Liver (tissue), 10 donors: ENCODE measurements at places on chromosomes 4 and X. TPM values are rescaled to one million over a fixed set of nuclear protein-coding genes. Genes with fewer than 3 reads are reported as not detected.

Gene PLP2
- 24.5 TPM for polyA plus RNA-seq

Gene USP27X
- 0.26 TPM for polyA plus RNA-seq

Gene FGG
- 18,576 TPM for polyA plus RNA-seq

Gene TCEAL3
- polyA plus RNA-seq, result 4.4 TPM

Gene IQCM
- not detected for polyA plus RNA-seq

Gene LPAR4
- not detected for polyA plus RNA-seq

Gene PPEF2
- polyA plus RNA-seq, result not detected

Gene TMPRSS11D
- polyA plus RNA-seq, result 0.03 TPM

Gene PPP3CA
- 14.0 TPM for polyA plus RNA-seq

Gene PLP1
- polyA plus RNA-seq, result 0.81 TPM

Gene HTRA3
- polyA plus RNA-seq, result 0.36 TPM

Gene TCEAL1
- polyA plus RNA-seq, result 15.8 TPM

Gene TRIM60
- polyA plus RNA-seq, result not detected

Gene FBXO8
- 15.0 TPM for polyA plus RNA-seq

Gene FOXR2
- polyA plus RNA-seq, result not detected

Gene ETDB
- not detected for polyA plus RNA-seq

DNA sequence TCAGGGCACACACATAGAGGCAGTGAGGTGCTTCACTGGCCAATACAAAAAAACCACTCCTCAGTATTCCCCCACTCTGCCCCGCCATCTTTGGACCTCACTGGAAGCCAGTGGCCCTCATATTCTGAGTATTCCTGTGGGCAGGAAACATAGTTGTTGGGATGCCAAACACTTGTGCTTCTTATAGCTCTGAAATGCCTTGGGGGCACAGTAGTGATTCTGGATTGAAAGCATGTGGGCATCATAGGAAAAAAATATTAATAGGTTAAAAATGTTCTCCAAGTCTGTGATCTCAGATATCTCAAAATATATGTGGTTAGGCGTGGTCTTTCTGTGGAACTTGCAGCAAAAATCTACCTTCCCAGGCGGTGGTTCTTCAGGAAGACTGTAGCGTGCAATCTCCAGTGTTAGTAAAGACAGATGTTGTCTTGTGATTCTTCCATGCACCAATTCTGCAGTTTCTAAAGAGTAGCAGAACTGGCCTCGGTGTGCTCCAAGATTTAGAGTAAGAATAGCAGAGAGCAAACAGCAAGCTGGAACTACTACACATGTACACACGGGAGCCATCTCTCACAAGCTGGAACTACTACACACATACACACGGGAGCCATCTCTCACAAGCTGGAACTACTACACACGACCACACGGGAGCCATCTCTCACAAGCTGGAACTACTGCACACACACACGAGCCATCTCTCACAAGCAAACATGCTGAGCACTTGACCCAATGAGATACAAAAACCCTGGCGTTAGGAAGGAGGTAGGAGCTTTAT, 8.0 kb upstream of the TENM3 start:
- no peak for DNase-seq

DNA sequence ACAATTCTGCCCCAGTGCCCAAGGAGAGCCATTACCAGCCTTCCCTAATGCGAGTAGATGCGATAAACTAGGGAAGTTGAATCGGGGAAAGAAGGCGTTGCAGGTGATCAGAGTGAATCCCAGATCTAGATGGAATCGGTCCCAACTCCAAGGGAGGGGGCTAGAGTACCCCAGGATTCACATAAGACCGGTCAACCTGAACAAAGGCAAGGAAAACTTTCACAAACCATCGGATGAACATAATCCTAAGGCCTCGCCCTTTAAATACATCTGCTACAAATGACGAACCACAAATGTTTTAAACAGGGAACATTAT, 11.2 kb upstream of the ZCCHC13 start:
- DNase-seq, result no peak

GRCh38 chrX:17453788-17454187, 78.8 kb downstream of the NHS start:
- no peak for DNase-seq

DNA sequence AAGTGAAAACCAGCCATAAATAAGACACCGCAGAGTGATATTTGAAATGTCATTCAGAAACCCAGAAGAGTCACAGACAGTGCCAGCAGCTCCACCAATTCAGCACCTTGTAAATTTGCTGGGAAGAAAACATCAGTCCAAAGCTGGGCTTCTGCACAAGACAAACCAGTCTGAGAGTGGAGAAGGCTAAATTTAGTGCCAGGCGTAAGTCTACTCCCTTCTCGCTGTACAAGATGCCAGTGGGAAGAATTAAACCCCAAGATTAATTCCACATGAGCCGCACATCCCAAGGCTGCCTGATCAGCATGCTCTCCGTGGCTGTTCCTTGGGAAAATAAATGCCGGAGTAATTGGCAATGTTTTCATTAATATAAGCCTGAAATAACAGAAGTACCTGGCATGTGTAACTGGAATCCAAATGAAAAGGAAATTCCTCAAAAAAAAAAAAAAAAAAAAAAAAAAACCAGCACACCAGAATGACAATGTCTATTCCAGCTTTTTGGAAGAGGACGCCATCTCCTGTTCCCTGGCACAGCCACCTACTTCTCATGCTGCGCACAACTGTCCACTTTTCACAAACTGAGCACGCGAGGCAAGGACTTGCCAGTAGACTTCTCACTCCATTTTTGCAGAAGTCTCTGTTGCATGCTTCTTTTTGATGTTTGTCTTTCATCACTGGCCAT, 95.5 kb downstream of the NSUN7 start:
- no peak for DNase-seq

- DNase-seq, result no peak
These were observed 14.2 kb downstream of the CHST7 start for GRCh38 chrX:46587753-46588171.

GRCh38 chr4:159504684-159505083, 401.8 kb downstream of the RAPGEF2 start:
- DNase-seq, result no peak

GRCh38 chrX:109873574-109873973, 129.3 kb upstream of the TMEM164 start:
- DNase-seq, result no peak

- DNase-seq, result no peak
These were observed 4.1 kb downstream of the PRIMPOL start for GRCh38 chr4:184653650-184654049.

- DNase-seq, result no peak
These were observed 330.6 kb upstream of the GATB start for GRCh38 chr4:152091405-152091804.

- no peak for DNase-seq
These were observed 71.7 kb downstream of the DDX60L start for GRCh38 chr4:168408620-168409019.

DNA sequence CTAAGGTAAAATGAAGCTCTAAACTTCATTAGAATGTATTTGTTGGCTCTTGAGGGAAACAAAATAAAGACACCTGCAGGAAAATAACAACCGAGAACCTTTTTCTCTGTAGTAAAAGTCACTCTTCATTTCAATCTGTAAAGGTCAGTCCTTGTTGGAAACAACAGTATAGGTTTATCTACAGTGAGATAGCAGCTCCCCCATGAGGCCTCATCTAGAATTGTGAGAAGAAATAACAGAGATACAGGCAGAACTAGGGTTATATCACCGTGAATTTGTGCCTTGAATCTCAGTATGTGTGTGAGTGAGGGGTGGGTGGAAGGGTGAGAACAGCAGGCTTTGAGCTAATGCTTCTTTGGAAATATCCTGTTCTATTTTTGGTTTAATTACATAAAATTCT, 107.8 kb upstream of the FMR1 start:
- no peak for DNase-seq

DNA sequence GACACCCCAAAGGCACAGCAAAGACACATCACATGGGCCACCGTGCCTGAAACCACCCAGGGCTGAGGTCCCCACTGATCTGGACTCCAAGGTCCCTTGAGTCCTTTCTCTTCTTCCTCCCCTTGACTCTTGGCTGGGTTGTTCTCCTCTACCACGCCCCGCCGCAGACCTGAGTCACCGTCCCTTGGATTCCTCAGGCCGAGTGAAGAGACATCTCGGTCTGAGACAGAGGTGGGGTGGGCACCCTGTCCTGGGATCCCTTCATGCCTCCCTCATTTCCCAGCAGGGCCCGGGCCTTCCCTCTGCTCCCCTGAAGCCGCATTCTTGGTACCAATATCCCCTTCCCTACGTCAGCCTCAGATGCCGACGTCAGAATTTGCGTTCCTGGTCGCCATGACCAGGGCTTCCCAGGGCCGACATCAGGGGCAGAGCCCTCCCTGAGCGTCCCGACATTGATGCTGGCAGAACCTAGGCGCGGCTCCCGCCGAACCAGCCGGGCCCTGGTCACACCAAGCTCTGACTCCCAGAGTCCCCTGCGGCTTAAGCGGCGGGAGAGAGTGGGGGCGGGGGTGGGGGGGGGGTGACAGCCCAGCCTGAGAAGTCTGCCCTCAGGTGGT, 498 bp downstream of the MAGEA10 start:
- no peak for DNase-seq

DNA sequence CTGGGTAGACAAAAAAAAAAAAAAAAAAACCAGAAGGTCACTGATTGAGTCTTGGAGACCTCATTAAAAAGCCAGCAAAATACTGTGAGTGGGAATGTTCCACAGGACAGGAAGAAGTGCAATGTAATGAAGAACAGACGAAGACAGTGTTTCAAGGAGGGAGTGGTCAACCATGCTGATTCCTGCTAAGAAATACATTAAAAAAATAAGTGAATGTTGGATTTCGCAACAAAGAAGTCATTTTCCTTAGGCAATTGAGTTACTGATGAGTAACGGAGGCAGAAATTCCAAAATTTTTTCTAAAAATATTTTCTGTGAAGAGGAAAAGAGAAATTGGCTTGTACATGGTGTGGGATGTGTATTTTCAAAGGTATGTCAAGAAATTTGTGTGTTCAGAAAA, 94.3 kb upstream of the FAM47B start:
- DNase-seq, result no peak

DNA sequence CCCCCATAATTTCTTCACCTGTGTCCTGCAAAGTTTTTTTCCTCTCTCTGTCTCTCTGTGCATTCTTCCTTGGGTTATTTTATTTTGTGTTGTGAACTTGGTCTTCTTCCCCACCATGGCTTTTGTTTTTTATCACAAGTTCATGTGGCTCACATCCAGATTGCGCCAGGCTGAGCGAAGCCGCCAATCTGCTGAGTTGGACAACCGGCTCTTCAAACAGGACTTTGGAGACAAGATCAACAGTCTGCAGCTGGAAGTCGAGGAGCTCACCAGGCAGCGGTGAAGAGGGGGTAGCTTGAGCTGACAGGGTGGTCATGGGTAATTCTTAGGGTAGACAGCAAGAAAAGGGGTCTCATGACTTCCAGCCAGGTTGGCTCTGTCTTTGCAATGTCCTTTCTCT, 46.1 kb downstream of the GRSF1 start:
- DNase-seq, result no peak

DNA sequence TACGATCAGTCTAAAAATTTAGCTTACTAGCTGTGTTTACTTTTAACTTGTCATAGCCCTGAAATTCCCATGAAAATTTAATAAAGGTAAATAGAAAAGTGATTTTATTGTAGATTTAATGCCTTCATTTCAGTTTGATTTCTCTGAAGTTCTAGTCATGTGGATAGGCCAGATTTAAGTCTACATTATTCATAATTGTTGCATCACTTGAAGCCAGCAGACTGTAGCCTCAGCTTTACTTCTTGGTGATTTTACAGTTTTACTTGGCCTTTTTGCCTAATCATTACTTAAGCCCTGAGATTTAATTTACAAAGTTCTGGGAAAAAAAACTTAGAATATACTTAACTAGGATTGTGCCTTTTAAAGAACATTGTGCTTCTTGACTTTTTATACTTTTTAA, 73.5 kb upstream of the FHDC1 start:
- DNase-seq, result no peak
